Caudate nucleus (tissue), 63 donors: ENCODE measurements at places on chromosomes 2 and 18.

GRCh38 chr18:22221350-22221749, 52.0 kb downstream of the GATA6 start:
- DNase-seq = no peak

DNA sequence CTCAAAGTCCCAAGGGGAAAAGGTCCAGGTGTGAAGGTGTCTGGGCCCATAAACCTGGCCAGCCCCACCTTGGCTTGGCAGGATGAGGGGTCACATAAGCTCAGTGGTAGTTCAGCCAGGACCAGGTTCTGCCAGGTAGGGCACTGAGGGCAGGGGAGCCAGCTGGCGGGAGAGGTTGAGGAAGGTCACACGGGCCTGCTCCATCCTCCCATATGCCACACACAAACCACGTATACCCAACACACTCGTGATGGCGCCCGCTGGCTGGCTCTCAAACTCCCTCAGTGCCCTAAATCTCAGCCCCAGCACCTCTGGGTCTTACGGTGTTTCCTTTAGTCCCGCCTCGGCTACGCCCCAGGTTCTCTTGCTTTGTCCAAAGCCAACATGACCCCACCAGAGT, 160.5 kb downstream of the ZFP36L2 start:
- no peak for DNase-seq

DNA sequence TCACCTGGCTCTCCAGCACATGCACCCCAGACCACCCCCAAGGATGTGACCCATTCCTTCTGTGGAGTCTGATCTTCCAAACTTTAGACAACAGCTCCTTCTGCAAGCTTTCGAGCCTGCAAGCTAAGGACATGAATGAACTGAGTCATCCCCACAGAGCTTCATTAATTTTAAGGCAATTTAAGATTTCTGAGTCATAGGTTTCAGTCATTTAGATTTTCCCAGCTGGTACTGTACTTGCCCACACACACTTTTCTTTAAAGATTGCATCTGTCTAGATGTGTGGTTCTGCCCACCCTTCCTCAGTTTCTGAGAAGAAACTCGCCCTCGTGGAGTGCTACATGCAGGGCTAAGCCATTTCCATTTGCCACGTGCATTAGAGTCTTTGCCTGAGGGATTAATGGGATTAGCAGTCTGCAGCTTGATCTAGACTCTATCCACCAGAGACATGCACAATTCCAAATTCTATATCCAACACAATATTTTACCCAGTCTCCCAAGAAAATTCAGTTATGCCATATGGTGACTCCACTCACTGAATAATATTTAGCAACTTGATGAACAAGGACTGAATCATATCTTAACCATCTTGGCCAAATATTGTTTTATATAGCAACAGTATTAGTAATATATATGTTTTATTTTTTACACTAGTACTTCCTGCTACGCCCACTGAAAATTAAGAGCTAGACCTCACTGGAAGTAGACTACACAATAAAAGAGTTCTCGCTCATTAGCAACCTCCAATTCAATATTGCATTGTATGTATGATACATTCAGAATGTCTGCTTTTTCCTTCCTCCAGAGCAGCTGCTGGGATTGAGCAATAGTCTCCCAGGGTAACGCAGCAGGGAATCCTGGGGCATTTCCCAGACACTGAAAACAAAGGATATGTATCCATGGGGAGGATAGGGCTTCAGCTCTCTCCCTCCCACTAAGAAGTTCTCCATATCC, 14.3 kb upstream of the TRIB2 start:
- DNase-seq = no peak

DNA sequence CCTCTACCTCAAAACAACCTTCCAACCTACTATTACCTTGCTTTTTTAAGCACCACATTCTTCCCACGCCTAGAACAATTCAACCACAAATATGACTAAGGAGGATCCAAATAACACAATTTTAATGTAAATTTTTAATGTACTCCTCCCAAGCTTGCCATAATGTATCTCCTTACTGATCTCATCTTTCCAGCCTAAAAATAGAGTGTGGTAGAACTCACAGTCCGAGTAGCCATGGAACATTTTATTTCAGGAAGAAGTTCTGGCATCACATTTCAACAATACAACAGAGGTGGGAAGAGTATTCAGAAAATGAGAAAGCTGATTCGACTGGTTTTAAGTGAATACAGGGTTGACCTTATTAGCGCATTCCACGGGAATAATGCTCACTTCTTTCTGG, 15.4 kb downstream of the FEZ2 start:
- no peak for DNase-seq

GRCh38 chr2:230920167-230920566, 4.9 kb downstream of the GPR55 start:
- DNase-seq = no peak

GRCh38 chr2:216220976-216221375, 111.8 kb downstream of the XRCC5 start:
- DNase-seq = no peak

GRCh38 chr2:165745916-165746315, 48.1 kb downstream of the GALNT3 start:
- no peak for DNase-seq

- no peak for DNase-seq
These were observed 2.6 kb downstream of the CAB39 start for GRCh38 chr2:230715201-230715600.

GRCh38 chr2:212294816-212295215, 243.8 kb downstream of the ERBB4 start:
- no peak for DNase-seq

- DNase-seq = no peak
These were observed 31.9 kb upstream of the GPC1 start for GRCh38 chr2:240403396-240404104.

DNA sequence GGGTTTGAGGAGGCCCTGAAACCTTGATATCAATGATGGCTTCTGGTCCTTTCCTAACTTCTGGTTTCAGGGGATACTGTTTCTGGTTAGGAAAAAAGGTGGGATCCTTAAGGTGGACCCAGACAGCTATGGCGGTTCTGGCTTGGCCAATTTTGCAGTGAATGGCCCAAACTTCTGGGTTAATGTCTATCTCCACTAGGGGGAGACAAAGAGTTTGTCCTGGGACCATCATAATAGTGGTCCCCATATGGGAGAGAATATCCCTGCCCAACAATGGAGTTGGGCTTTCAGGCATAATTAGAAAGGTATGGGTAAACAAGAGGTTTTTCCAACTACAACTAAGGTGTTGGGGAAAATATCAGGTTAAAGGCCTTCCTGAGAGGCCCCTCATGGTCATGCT, 273.5 kb downstream of the CALCRL start:
- DNase-seq = no peak

GRCh38 chr2:64035072-64035942, 16.1 kb upstream of the VPS54 start:
- DNase-seq = no peak

- no peak for DNase-seq
These were observed 297.6 kb downstream of the TMX3 start for GRCh38 chr18:68417166-68417799.

DNA sequence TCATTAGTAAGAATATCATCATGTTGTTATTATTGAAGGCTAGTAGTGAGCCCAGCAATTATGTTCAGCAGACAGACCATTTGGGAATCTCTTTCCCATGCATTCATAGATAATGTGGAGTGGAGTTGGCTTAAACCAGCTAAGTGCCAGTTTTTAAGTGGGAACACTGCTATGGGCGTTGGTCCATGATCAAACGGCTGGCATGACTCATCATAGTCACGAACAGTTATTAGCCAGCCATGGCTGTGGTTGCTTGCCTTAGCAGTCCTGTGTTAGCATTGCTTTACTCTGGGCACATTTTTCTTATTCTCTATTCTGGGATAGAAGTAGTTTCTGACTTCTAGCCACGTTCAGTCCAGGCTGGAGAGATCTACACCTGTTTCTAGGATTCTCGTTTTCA, 17.7 kb downstream of the EIF4E2 start:
- DNase-seq = no peak

DNA sequence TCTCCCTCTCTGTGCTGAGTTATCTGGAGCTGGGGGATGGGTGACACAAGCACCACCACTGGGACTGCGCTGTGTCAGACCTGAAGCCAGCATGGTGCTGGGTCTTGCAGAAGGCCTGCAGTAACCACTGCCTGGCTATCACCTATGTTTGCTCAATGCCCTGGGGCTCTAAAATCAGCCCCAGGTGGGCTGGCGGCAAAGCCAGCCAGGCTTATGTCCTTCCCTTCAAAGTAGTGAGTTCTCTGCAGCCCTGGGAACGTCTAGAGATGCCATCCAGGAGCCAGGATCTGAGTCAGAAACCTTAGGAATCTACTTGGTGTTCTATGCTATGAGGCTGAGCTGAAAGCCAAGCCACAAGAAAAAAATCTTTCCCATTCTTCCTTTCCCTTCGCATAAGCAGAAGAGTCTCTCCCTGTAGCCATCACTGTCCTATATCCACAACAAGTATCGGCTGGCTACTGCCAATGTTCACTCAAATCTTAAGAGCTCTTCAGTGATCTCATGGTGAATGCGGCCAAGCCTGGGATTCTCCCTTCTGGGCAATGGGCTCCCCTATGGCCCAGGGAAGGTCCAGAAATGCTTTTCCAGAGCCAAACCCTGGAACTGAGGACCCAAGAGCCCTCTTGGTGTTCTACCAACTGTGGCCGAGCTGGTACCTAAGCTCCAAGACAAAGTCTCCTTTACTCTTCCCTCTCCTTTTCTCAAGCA, 248.7 kb downstream of the ZNF385B start:
- DNase-seq = no peak

- DNase-seq = no peak
These were observed 163.0 kb upstream of the SPHKAP start for GRCh38 chr2:228344531-228344930.

- DNase-seq = no peak
These were observed 28.0 kb downstream of the ADI1 start for GRCh38 chr2:3491306-3491705.

- no peak for DNase-seq
These were observed 77.1 kb downstream of the ADAM23 start for GRCh38 chr2:206520450-206520849.

GRCh38 chr18:5841518-5841917, 53.8 kb downstream of the TMEM200C start:
- no peak for DNase-seq
